GM23248 (cell line): ENCODE measurements at places on chromosomes 2 and 18. TPM values are rescaled to one million over a fixed set of nuclear protein-coding genes. Genes with fewer than 3 reads are reported as not detected.

The ZNF532 gene
- 19.0 and 31.9 TPM in 2 replicates for total RNA-seq

DNA sequence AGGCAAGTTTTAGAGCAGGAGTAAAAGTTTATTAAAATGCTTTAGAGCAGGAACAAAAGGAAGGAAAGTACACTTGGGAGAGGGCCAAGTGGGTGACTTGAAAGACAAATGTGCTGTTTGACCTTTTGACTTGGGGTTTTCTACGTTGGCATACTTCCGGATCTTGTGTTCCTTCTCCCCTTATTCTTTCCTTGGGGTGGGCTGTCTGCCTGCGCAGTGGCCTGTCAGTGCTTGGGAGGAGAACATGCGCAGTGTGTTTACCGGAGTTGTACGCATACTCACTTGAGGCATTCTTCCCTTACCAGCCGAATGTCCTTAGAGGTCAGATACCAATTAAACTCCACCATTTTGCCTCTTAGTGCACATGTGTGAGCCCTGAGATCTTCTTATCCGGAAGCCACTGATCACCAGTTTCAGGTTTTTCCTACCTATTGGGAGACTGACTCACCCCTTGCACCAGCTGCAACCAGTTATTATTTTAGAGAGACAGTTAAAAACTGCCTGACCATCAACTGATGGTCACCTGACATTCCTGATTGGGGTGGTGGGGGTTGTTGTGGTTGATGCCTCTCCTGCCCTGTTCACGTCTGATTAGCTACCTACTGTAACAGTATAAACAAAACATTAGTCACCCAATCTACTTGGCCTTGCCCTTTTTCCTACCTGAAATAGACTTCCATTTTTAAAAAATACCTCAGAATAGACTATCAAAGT lies 67.5 kb downstream of the NYAP2 start:
- H3K4me1 ChIP-seq: no peaks in the 10 kb centered on the region
- H3K27me3 ChIP-seq: no peaks in the 10 kb centered on the region
- no peak overlapping the region for H3K27ac ChIP-seq
- H3K36me3 ChIP-seq: no peaks in the 10 kb centered on the region

- no peak for DNase-seq
- no peaks in the 10 kb centered on the region for H3K27me3 ChIP-seq
- no peaks in the 10 kb centered on the region for H3K36me3 ChIP-seq
- peaks cover 10% of the 10 kb centered on the region for H3K4me1 ChIP-seq
- H3K4me3 ChIP-seq: no peak overlapping the region
Measured at GRCh38 chr2:238668426-238668825, 179.5 kb upstream of the TWIST2 start.

- H3K4me3 ChIP-seq: no peak overlapping the region
- no peak for DNase-seq
- peaks cover 27% of the 10 kb centered on the region for H3K27me3 ChIP-seq
Measured at GRCh38 chr2:233807215-233807865, 29.2 kb downstream of the MROH2A start.

GRCh38 chr18:28175930-28176697 lies 816 bp downstream of the CDH2 start:
- H3K27ac ChIP-seq: peak overlapping the region; percentile 22
- peaks cover 43% of the 10 kb centered on the region for H3K4me1 ChIP-seq
- no peaks in the 10 kb centered on the region for H3K27me3 ChIP-seq
- H3K4me3 ChIP-seq: peak overlapping the region; percentile 76
- DNase-seq: peak; percentile 66
- no peaks in the 10 kb centered on the region for H3K36me3 ChIP-seq

The PAX8 gene
- total RNA-seq: 2.1 and 5.8 TPM in 2 replicates

- no peaks in the 10 kb centered on the region for H3K4me1 ChIP-seq
- no peak for DNase-seq
- no peak overlapping the region for H3K27ac ChIP-seq
- H3K27me3 ChIP-seq: no peaks in the 10 kb centered on the region
- H3K4me3 ChIP-seq: no peak overlapping the region
Measured at GRCh38 chr2:24570225-24570624, 79.2 kb downstream of the NCOA1 start.

DNA sequence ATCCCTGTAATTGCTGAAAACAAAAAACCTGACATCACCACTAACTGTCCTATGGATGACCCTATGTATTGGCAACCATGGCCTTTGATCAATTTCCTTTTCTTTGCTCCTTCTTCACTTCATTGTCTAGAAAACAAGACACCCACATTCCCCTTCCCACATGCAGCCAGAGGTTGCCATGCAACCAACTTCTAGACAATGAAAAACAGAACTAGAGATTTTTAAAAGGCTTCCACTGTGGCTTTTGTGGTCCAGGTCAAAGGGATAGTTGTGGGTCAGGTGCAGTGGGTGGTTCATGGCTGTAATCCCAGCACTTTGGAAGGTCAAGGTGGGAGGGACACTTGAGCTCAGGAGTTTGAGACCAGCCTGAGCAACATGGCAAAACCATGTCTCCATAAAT lies 139.3 kb upstream of the DOK6 start:
- no peaks in the 10 kb centered on the region for H3K27me3 ChIP-seq
- H3K4me1 ChIP-seq: peaks cover 15% of the 10 kb centered on the region
- no peaks in the 10 kb centered on the region for H3K36me3 ChIP-seq
- no peak for DNase-seq
- no peak overlapping the region for H3K27ac ChIP-seq

GRCh38 chr2:168155680-168156079 lies 91.7 kb downstream of the STK39 start:
- H3K27me3 ChIP-seq: no peaks in the 10 kb centered on the region
- no peak for DNase-seq
- peaks cover 9% of the 10 kb centered on the region for H3K4me1 ChIP-seq

The KRTCAP3 gene
- total RNA-seq: not detected in 2 replicates

The LYG1 gene
- total RNA-seq: not detected in 2 replicates

The NT5DC4 gene
- total RNA-seq: not detected in 2 replicates

GRCh38 chr2:125979886-125980285 lies 676.1 kb upstream of the GYPC start:
- no peak overlapping the region for H3K4me3 ChIP-seq
- H3K4me1 ChIP-seq: no peaks in the 10 kb centered on the region
- H3K36me3 ChIP-seq: no peaks in the 10 kb centered on the region

DNA sequence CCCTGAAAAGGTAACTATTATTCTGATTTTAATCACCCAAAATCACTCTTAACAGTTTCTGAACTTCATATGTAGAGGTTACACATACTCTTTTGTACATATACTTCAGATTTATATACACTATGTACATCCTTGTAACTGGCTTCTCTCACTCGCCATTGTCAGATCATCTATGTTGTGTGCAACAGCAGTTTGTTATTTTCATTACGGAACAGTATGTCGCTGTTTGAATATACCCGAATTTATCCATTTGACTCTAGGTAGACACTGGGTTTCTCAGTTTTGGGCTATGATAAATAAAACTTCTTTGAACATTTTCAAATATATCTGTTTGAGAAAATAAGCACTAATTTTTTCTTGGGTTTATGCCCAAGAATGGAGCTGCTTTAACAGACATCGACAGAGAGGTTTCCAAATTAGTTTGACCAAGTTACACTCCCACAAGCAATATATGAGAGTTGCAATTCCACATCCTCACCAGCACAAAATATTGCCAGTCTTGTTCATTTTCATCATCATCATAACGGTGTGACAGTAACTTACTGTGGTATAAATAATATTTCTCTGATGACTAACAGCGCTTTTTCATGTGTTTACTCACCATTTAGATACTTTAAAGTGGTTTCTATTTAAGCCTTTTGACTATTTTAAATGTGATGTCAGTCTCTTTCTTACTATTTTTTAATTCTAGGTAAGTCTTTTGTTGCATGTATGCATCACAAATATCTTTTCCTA lies 80.9 kb downstream of the SMC6 start:
- no peaks in the 10 kb centered on the region for H3K27me3 ChIP-seq
- H3K36me3 ChIP-seq: no peaks in the 10 kb centered on the region; the same call in none of the 2 replicates
- DNase-seq: peak; percentile 83
- H3K27ac ChIP-seq: peak overlapping the region; percentile 43

- H3K36me3 ChIP-seq: no peaks in the 10 kb centered on the region
- no peak overlapping the region for H3K4me3 ChIP-seq
- H3K4me1 ChIP-seq: no peaks in the 10 kb centered on the region
- no peak overlapping the region for H3K27ac ChIP-seq
- DNase-seq: peak; percentile 87
Measured at GRCh38 chr18:864872-865273, 39.8 kb upstream of the ADCYAP1 start.

DNA sequence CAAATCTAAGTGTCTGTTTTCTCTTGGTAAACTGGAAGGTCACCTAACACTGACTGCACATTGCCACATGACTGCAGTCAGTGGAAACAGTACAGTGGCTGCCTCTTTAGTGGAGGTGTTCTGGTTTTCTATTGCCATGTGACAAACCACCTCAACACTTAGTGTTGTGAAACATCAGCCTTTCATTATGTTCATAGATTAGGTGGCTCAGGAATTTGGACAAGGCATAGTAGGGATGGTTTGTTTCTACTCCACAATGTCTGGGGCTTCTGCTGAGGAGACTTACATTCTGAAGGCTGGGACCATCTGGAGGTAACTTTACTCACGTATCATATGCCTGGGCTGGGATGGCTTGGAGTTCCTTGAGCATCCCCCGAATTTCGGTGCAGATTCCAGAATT lies 26.5 kb downstream of the CCDC85A start:
- no peaks in the 10 kb centered on the region for H3K36me3 ChIP-seq
- H3K4me3 ChIP-seq: no peak overlapping the region
- H3K27ac ChIP-seq: no peak overlapping the region
- peaks cover 24% of the 10 kb centered on the region for H3K4me1 ChIP-seq
- DNase-seq: no peak
- H3K27me3 ChIP-seq: no peaks in the 10 kb centered on the region

DNA sequence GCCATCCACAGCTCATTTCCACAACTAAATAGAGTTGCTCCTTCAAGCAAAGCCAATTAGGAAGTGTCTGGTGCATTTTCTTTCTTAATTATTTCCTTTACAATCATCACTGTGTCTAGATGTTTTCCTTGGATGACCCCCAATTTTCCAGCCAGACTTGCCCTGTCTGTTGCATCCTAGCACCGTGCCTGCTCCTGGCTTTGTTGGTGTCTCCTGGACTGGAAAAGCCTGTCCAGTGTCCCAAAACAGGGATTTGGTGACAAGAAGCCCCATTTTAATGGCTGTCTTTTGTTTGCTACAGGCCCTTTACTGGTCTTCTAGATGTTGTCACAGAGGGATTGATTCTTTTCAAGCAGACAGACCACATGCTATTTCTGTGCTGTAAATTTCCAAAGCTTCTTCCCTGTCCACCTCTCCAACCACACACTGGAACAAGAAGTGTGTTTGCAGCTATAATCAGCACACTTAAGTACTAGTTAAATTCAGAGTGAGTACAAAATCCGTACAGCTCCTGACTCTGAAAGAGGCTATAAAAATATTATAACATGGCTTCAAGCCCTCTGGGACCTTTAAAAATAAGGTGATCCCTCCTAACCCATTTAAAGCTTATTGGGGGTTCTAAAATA lies 38.4 kb downstream of the RNF144A start:
- H3K4me1 ChIP-seq: peaks cover 16% of the 10 kb centered on the region; the same call in 1 of the 2 replicates
- no peak overlapping the region for H3K4me3 ChIP-seq
- H3K36me3 ChIP-seq: no peaks in the 10 kb centered on the region

- H3K36me3 ChIP-seq: no peaks in the 10 kb centered on the region
- no peak overlapping the region for H3K27ac ChIP-seq
- peaks cover 48% of the 10 kb centered on the region for H3K4me1 ChIP-seq
- H3K27me3 ChIP-seq: no peaks in the 10 kb centered on the region
- no peak for DNase-seq
- no peak overlapping the region for H3K4me3 ChIP-seq
Measured at GRCh38 chr2:69217333-69218080, 169.5 kb downstream of the GFPT1 start.

- H3K27me3 ChIP-seq: no peaks in the 10 kb centered on the region
- H3K27ac ChIP-seq: no peak overlapping the region
- DNase-seq: no peak
Measured at GRCh38 chr2:154243685-154244084, 372.0 kb downstream of the GALNT13 start.

DNA sequence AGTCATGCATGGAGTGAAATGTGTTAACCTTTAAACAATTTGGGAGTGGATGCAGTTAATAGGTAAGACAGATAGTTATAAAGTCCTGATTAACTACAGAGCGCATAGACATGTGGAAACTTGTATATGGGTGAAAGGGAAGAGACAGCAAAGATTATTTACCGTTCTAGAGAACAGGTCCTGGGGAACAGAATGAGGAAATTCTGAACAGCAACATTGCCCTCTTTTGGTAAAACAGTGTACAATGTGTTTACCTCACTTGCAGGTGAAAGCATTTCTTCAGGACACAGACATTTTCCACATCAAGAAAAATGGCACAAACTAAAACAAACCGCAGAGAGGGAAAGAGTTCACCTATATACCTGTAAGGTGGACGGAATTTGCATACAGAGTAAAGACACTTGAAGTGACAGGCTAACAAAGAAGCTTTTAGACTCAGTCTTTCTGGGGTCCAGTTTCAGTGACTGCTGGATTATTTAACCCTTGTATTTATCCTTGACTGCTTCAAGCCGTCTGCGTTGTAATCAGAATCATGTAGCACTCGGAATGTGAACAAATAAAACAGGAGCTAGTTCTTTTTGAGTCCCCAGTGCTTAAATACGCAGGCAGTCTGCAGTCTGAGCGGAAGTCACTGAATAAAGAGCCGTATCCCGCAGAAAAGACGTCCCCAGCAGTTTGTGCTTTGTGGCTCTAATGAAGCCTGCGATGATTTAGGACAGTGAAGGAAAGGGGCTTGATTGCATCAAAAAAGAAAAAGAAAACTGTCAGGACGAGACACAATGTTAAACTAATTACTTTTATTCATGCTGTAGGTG lies 364.8 kb upstream of the GALNT5 start:
- no peaks in the 10 kb centered on the region for H3K36me3 ChIP-seq
- peaks cover 4% of the 10 kb centered on the region; the same call in 1 of the 2 replicates for H3K4me1 ChIP-seq
- peak; percentile 49 for DNase-seq
- H3K27ac ChIP-seq: no peak overlapping the region

GRCh38 chr2:54668711-54669110 lies 54.8 kb upstream of the EML6 start:
- H3K27me3 ChIP-seq: no peaks in the 10 kb centered on the region
- H3K4me1 ChIP-seq: peaks cover 58% of the 10 kb centered on the region
- no peak overlapping the region for H3K27ac ChIP-seq
- H3K36me3 ChIP-seq: peaks cover 28% of the 10 kb centered on the region

GRCh38 chr2:199147216-199147615 lies 310.5 kb downstream of the SATB2 start:
- no peaks in the 10 kb centered on the region for H3K27me3 ChIP-seq
- H3K4me1 ChIP-seq: peaks cover 16% of the 10 kb centered on the region
- DNase-seq: peak; percentile 56

DNA sequence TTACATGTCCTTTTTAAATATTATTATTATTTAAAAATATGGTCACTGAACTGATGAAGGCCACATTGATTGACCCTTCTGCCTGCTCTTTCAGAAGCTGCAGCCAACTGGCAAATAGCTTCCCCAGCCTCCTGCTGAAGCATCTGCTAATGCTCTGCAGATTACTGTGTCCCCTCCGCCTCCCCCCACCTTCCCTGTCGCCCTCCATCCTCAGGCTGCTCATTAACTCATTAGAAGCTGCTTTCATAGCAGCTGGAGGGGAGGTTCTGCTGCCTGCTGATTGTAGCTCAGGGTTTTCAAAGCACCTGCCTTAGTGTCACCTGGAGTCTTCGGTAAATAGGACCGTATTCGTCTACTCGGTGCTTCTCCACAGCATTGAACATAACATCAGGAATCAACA lies 24.8 kb upstream of the LMAN1 start:
- no peaks in the 10 kb centered on the region for H3K27me3 ChIP-seq
- H3K27ac ChIP-seq: no peak overlapping the region
- no peak overlapping the region for H3K4me3 ChIP-seq
- H3K4me1 ChIP-seq: peaks cover 11% of the 10 kb centered on the region
- no peaks in the 10 kb centered on the region for H3K36me3 ChIP-seq

- peaks cover 22% of the 10 kb centered on the region for H3K4me1 ChIP-seq
- no peak overlapping the region for H3K4me3 ChIP-seq
- H3K36me3 ChIP-seq: no peaks in the 10 kb centered on the region
- peak overlapping the region; percentile 64 for H3K27ac ChIP-seq
Measured at GRCh38 chr18:56199580-56200330, 438.6 kb downstream of the TXNL1 start.
